ENCODE measurements at places on chromosomes 2 and 18.
A peak's percentile ranks its signal among the peaks of the same experiment; 100 is the strongest.

DNA sequence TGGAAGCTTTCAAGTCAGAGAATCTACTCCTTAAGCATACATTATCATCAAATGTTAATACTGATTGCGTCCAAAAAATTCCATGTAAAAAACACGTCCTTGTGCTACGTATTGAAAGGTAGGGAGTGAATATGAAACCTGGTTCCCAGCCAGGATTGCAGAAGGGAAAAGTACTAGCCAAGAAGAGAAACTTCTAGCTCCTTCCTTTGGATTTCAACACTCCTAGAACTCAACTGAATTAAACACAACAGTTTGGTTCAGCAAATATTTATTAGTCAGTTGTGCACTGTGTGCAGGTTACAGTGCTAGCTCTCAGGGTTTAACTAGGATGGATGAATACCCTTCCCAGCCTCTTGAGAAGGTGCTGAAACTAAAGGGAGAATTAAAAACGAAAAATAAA lies 33.9 kb upstream of the FHL2 start:
- DNase-seq, result no peak

DNA sequence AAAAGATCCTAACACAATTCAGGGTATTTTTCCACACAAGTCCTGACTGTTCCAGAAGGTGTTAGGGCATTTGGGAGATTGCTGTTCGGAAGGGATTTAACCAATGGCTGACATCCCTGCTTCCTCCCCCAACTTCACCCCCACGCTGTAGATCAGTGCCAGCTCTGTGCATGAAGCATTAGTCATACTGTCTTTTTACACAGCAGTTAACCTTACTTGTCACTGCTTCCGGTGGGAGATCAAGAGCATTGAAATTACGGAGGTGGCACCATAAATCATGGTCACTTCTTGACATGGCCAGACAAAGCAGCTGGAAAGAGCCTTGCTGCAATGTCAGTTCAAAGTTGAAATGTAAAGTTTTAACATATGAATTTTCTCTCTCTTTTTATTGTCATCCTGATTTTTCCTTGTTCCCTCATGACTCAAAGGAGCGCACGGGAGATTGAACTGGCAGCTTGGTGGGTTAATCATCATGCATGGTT lies 70.2 kb downstream of the HRH4 start:
- no peak for DNase-seq

- DNase-seq, result no peak
Observed at GRCh38 chr2:142139384-142139783, 8.6 kb upstream of the LRP1B start.

DNA sequence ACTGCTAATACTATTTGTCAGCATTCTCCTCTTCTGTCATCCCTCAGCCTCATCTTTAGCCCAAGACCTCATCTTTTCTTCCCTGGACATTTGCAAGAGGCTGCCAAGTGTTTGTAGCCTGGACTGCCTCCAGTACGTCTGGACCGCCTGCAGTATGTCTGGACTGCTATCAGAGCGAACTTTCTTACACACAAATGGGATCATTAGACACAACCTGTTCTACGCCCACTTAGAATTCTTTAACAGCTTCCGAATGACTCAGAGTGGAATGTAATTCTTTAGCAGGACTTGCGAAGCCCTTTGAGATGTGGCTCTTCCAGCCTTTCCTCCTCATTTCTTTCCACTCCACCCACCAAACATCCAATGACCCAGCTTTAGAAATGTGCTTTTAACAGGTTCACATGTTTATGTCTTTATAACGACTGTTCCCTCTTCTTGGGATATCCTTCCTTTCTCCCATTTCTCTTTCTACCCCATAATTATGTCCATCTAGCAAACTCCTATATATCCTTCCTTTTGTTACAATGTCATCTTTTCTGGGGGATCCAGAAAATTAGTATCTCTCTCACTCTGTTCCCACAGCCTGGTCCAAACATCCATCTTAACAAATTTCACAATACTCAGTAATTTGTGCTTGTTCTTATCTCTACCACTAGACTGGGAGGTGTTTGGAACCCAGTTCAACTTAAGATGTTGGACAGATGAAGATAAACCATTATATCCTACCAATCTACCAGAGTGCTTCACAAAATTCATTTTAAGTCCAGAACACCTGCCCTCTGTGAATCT lies 171.3 kb upstream of the PGAP1 start:
- no peak for DNase-seq

DNA sequence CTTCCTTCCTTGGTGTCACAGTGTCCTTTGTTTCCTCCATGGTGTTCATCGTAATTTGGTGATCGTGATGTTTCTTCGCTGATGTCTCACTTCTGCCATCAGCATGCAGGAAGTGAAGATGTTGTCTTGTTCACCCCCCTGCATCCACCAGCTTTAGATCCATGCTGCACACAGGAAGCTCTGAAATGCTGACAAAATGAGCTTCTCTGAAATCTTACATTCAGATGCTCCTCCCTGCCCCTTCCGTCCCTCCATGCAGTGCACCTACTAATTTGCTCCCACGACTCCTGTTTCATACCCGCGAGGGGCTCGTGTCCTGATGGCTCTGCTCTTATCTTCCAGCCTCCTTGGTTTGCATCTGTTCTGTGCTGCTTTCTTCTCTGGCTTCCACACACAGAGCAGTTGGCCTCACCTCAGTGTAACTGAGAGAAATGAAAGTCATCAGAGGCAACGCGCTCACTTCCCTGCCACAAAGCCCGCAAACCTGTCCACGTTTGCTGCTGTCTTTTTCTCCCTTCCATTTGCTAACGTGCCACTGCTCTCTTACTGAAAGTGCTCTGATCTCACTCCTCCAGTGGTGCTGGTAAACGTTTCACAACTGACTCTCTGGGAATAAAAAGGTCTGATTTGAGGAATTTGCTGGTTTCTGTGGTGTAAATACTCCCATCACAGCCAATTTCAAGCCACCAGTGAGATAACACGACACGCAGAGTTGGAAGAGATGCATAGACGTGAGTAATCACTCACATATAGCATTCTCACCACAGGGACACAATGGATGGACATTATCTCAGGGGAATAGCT lies 41.0 kb upstream of the MGAT4A start:
- DNase-seq, result peak; percentile 38

- no peak for DNase-seq
Observed at GRCh38 chr18:23306822-23307221, 146.3 kb upstream of the RIOK3 start.

DNA sequence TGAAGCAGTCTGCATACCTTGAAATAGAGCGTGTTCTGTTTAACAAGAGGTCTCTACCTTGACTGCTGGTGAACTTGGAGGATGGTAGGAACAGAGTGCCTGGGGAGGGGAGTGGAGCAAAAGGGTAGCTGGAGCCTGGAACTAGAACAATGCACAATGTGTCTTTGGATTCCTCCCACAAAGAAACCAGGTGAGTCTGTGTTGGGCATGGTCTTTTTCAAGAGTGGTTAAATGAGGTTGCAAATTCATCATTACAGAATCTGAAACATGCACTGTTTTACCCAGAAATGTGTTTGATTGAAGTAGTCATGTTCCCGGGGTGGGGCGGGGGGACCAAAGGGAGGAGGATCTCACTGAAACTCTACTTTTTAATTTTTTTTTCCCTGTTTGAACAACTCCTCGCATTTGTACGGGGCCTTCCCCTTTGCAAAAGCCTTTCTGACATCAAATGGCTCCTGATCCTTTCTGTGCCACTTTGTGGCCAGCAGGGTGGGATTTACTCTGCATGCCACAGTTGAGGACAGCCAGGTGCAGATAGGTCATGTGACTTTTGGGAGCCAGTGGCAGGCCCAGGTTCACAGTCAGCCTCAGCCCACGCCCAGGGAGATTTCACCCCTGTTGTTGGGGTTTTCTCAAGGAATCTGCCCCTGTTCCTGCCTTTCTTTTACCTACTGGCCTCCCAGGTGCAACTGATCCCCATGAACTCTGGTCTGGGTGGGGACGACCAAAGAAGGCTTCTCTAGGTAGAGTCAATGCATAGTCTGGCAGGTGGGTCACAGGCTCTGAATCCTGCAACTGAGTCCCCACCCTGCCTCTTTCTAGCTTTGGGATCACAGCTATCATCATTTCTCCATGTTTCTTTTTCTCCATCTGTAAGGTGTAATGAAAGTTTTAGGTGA lies 28.2 kb downstream of the MYCN start:
- no peak for DNase-seq

DNA sequence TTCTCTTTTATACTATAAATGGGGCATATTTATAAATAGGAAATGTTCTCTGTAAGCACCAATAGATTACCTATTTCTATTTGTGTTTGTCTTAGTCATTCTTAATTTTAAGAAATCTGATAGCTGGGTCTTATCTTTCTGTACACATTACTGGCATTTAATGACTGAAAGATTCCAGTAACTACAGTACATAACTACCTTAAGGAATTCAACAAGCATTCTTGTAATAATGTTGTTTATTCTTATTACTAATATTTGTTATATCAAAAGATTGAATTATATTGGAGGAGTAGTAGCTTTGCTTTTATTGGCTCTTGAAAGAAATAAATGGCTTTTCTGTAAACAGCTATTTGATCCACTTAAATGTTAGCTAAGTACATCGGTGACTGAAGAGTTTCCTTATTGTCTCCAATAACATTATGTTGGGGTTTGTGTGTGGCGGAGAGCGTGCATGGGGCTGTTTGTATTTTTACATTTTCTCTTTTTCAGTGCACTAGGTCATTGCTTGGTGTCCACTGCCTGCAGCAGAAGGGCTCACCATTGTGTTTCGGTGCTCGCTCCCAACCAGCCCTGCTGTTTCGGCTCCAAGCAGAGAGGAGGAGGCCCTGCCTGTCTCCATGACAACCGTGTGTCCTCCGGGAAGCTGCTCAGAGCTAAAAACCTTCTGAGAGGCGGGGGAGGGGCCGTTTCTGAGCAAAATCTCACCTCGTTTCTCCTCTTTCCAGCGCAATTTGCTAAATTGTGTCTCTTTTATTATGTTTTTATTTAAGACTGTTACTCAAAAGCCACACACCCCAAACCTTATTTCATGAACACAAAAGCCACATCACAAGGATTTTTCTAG lies 112.5 kb upstream of the SLC38A11 start:
- no peak for DNase-seq

- no peak for DNase-seq
Observed at GRCh38 chr2:127177617-127178263, 42.4 kb downstream of the CYP27C1 start.

DNA sequence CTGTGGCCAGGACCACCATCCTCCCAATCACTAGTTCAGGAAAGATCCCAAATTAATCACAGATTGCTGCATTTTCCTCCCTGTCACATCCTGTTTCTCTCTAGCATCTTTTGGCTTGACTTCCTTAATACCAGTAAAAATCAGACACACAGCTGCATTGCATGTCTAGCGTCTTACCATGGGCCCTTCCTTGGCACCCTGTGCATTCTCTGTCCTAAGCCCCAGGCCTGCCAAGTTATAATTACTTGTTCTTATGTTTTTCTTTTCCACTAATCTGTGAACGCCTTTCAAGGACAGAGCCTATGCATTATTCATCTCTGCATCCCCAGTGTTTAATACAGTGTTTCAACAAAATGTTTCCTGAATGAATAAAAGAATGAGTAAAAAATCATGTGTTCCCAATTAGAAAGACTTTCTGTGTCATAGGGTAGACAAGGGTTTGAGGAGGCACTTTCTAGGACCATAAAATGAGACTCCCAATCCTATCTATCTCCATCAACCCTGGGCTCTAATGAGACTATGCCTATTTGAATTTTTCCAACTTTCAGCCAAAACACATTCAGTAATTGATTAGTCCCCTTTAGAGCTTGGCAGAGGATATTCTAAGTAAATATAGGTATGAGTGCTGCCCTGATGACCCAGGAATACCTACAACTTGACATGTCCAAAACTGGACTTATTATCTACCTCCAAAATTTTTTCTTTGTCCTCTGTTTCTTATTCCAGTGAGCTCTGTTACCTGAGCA lies 10.3 kb upstream of the NT5C1B start:
- DNase-seq, result no peak

GRCh38 chr2:46535360-46535759 lies 56.0 kb downstream of the TMEM247 start:
- no peak for DNase-seq

Data from T-helper 9 cell (primary cell).